ENCODE measurements at places on chromosomes 7 and 10.

GRCh38 chr7:83415840-83416239 is 233.1 kb downstream of the SEMA3E start:
- DNase-seq, result no peak

DNA sequence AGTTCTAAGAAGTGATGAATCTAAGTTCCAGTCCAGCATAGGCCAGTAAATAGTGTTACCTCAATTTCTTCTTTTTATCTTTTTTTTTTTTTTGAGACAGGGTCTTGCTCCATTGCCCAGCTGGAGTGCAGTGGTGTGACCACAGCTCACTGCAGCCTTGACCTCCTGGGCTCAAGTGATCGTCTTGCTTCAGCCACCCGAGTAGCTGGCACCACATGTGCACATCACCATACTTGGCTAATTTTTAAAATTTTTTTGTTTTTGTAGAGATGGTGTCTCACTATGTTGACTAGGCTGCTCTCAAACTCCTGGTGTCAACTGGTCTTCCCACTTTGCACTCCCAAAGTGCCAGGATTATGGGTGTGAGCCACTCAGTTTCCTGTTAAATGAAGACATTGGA is 126.6 kb upstream of the LYZL2 start:
- no peak for DNase-seq

DNA sequence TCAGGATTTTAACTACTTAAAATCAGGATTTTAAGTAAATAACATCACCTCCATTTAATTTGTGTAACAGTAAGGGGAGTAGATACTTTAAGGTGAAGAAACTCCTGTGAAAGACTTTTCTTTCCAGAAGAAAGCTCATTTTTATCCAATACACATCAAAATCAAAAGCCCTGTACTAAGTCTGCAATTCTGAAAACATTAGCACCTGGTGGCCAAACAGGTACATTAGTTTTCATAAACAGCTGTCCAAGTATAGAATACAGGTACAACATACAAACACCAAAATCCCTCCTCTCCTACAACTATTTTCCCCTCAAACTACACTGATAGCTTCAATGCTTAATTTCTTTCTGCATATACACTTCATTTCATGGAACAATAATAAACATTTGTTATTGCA is 22.9 kb downstream of the FAM3C start:
- no peak for DNase-seq

DNA sequence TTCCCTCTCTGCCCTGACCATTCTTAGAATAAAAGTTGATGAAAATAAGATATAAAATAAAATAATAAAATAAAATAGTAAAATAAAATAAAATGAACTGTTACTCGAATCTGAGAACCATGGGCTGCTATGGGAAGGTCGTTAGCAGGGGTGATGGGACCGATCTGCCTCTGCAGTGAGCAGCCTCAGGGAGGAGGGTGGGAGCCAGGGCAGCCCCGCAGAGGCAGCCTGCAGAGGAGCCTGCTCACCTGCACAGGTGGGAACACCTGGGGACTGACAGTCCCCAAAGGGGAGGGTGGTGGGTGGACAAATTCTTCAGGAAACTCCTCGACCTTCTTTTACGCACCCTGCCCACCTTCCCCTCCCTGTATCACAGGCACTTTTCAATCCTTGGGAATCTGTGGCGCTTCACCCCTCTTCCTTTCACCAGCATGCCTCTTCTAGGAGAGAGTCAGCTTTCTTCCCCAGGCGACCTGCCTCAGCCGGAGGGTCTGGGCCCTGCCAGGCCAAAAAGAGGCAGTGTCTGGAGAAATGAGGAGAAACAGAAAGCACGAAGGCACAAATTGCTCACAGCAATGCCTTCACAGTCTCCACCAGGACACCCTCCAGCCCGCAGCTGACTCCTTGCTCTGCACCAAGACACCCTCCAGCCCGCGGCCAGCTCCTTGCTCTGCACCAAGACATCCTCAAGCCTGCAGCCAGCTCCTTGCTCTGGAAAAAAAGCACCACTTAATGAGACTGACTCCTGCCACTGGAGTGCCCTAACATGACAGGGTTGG is 368.4 kb upstream of the SHH start:
- DNase-seq, result no peak

DNA sequence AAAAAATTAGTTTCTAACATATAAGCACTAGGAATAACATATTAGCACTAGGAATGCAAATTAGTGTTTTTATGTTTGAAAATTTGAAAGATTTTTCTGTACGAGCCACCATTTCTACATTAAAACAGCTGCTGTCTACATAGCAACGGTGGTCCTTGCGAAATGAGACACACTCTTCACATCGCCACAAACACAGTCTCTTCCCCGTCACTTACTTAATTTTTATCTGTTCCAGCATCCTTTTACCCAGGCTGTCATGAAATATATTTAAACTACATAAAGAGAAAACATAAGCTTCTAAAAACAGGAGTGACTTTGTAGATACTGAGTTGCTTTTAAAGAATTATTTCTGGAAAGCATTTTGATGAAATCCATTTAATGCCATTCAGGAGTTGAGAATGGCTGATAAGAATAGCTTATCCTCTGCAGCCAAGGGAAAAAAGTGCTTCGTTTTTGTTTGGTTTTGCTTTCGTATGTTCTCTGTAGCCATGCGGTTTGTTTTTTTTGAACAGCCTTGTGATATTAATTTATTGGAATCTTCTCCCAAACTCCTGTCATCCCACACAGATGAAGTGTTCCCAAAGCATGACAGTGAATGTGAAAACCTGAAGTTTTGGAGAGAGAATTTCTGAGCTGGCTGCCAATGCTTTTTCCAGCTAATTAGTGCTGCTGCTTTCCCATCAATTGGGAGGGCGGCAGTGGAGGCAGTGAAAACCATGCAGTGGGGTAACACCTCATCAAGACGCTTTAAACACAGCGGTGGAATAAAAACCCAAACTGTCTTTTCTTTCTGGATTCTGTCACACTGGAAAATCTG is 603.7 kb upstream of the ADARB2 start:
- no peak for DNase-seq

All from activated naive CD8-positive, alpha-beta T cell treated with anti-CD3 and anti-CD28 coated beads, Interleukin-2, amount 50 U/mL, for 24 hours (primary cell).